ENCODE measurements at places on chromosomes 6 and 20.

DNA sequence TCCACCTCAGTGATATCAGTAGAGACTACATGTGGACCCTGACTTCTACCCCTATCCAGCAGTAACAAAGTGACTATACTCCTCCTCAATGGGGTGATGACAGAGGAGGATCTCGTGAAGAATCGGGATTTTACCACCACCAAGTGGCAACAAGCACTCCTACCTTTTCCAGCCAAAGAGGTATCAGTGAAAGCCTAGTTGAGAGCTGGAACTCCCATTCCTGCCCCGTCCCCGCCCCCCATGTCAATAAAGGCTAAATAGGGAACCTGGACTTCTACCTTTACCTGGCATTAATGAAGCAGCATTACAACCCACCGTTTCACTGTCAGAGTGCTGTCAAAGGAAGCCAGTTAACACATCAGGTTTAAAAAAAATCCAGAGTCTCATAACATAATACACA is 45.3 kb downstream of the RNF24 start:
- no peak for DNase-seq

- DNase-seq = no peak
These were observed 52.5 kb downstream of the HIVEP1 start for GRCh38 chr6:12064538-12065071.

DNA sequence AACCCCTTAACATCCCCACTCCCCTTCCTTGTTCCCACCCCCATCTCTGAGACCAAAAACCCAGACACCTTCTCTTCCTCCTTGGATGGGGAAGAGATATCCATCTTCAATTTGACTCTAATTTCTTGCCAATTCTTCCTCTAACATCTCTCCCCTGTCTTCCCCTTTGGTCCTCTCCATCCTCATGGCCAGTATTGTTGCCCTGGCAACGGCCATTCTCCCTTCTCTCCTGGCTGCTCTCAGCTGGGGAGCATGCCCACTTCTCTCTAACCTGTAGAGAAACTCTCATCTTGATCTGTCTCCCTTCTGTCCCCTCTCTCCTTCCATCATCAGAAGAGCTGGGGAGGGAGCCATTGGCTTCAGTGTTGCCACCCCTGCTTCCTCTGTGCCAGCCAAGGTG is 86.7 kb downstream of the SRC start:
- DNase-seq = no peak

DNA sequence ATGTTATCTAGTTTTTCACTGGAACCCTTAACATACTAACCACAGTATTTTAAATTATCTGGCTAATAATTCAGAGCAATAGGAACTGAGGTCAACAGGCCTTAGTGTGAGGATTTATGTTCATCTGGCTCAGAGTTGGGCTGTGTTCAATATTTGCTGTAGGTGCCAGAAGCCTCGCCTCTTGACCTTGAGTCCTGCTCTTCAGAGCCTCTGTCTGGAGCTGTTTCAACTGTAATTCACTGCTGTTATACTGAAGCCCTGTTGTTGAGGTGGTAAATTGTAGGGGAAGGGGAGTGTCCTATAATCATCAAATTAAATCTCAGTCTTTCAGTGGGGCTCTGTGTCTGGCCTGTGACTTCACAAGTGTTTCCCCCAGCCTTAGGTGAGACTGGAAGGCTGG is 184.4 kb downstream of the CDH26 start:
- no peak for DNase-seq

DNA sequence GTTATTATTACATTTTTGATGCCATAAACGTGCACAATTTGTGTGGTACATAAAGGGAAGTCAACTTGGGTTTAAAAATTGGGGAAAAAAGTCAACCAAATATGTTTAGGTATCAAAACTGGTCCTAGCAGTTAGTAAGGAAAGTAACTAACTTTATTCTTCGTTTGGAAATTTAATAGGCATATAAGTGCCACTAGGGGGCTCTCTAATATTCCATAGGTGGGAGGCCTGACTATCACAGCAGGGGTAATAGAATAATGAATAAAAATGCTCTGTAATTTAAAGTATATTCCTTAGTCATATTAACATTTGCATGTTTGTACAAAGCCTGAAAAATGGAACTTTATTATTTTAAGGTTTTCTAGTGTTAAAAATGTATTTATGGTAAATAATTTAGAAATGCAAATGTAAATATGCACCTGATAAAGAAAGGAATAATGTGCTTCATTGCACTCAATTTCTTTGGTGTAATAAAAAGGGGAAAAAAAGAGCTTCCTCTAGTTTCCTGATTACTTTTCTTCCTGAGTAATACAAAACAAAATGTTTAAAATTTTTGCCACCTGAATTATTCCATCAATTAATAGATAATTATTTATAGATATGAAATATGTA is 125.7 kb upstream of the HDAC2 start:
- DNase-seq = peak; percentile 47

GRCh38 chr20:1818895-1819294 is 76.3 kb upstream of the SIRPA start:
- no peak for DNase-seq

GRCh38 chr6:122049341-122049740 is 350.1 kb upstream of the HSF2 start:
- no peak for DNase-seq

GRCh38 chr6:95519228-95520037 is 57.9 kb upstream of the MANEA start:
- DNase-seq = no peak

DNA sequence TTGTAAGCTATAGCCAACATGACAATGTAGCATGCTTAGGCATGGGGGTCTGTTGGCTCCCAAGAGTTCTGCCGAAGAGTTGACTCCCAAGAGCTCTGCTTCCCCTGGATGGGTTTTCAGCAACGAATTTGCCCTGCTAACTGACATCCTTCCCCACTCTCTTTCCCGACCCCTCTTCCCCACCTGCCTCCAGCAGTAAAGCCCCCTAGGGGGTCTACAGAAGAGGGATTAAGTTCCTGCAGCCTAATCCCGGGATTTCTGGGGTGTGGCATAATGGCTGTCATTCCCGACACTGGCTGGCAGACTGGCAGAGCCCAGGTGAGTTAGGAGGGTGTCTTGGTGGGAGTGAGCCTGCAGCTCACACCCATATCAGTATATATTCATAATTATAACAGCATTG is 121.0 kb upstream of the ZNF184 start:
- peak; percentile 34 for DNase-seq

DNA sequence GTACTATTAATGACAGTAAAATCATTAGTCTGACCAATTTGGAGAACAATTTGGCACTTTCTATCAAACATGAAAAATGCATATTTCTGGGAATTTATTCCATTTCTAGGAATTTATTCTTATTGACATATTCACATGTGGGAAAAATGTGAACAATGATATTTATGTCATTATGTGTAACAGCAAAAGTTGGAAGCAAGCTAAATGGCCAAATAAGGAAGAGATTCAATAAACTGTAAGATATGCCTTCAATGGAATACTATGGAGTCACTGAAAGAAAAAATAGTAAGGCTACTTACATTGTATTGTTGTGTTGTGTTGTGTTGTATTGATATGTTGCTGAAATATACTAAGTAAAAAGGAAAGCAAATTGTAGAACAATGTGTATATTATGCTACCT is 100.5 kb upstream of the EDN1 start:
- DNase-seq = no peak

GRCh38 chr6:149153100-149153499 is 164.4 kb upstream of the TAB2 start:
- DNase-seq = no peak

- no peak for DNase-seq
These were observed 23.5 kb downstream of the TMEM14A start for GRCh38 chr6:52694404-52694803.
